ENCODE measurements at places on chromosomes 5 and 9.
A peak's percentile ranks its signal among the peaks of the same experiment; 100 is the strongest.

GRCh38 chr9:136190237-136190601, 14.7 kb downstream of the LHX3 start:
- DNase-seq, result no peak

DNA sequence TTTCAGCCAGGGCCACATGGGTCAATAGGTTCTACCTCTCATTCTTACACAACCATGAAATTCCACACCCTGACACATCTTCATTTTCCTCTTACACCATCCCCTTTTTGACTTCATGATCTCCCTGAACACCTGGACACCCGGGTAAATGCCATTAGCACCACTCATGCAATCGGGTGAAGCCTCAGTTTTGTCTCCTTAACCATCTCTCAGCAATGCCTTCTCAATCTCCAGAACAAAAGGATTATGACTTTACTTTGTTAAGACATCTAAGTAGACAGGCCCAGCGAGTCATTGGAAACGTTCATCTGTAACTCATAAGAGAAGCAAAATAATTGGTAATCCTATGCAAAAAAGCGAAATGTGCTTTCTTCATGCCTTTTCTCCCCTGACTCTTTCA, 49.9 kb downstream of the ADAMTS12 start:
- DNase-seq, result no peak

GRCh38 chr9:8649807-8650206, 850.2 kb upstream of the DMAC1 start:
- no peak for DNase-seq

DNA sequence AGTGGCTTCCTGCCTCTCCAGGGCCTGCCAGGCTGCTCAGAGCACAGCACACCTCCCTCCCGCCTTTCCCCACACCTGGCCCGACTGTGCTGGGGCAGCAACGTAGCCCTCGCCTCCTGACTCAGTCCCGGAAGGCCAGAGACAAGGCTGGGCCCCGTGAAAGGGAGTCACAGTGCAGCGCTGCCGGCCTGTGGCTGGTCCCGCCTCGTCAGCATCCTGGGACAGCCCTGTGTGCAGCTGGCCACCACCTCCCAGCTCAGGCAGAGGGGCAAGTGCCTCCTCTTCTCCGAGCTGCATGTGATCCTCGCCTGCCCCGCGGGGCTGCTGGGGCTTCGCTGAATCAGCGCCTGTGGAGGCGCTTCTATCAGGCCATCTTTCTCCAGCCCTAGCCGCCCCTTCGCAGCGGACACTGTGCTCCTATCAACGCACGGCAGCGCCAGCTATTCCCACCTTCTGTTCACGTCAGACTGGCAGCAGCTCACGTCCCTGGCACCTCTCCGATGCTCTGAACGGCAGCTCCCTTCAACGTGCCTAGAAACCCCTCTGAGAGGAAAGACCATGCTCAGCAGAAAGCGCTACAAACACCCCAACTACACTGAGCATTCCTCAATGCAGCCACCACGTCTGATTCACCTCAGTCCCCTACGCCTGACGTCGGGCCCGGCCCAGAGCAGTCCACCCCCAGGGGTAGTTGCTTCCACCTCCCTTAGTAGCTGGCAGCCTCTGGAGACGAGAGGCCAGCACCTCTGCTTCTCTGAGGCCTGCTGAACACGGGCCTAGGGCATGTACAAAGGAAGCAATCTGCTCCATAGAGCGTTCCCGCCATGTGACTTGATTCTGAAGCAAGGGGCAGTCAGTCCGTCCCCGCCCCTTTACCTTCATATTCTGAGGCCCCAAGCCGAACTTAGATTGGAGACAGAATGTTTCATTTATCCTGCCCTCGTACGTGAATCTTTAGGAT, 78.8 kb downstream of the GPR21 start:
- DNase-seq, result no peak

DNA sequence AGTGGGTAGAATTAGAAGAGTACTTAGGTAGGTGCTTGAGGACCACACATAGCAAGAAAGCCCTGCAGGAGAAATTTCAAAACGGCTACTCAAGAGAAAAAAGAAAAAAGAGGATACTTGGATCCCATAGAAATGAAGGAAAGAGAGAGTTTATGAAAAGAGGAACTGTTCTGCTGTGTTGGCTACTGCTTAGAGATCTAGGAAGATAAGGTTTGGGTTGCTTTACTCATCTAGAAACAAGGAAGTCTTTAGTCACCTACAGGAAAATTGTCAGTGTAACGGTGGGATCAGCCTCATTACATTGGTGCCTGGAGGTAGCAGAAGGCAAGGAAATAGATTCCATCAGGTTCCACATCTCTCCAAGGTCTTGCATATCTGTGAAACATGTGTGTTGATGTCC, 14.8 kb upstream of the C5orf46 start:
- DNase-seq, result no peak

DNA sequence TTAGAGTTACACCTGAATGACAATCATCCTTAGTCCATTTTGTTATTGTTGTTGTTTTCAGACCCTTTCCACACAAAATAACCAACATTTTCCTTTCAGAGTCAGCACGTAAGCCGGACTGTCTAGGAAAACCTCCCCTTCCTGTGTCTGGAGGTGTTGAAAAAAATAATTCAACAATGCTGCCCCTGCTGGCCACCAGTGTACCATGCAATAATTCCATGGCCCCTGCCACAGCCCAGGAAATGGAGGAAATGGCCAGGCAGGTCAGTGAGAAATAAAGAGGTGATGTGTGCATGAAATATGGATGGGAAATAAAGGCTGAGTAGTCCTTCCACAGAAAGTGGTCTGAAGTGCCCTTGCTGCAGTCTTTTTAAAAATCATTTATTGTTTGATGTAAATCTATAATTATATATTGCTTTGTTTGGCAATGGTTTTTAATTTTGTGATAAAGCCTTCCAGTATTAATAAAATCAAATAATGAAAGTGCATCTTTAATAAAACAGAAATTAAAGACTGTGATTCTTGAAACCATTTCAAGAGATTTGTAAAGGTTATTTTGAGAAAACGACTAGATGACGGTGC, 152.8 kb upstream of the PAPPA start:
- no peak for DNase-seq

GRCh38 chr5:60184606-60185005, 291.1 kb upstream of the PDE4D start:
- DNase-seq, result no peak

- no peak for DNase-seq
These were observed 139.7 kb downstream of the TSSK1B start for GRCh38 chr5:113295111-113295539.

- DNase-seq, result no peak
These were observed 31.4 kb upstream of the SYK start for GRCh38 chr9:90770182-90770738.

DNA sequence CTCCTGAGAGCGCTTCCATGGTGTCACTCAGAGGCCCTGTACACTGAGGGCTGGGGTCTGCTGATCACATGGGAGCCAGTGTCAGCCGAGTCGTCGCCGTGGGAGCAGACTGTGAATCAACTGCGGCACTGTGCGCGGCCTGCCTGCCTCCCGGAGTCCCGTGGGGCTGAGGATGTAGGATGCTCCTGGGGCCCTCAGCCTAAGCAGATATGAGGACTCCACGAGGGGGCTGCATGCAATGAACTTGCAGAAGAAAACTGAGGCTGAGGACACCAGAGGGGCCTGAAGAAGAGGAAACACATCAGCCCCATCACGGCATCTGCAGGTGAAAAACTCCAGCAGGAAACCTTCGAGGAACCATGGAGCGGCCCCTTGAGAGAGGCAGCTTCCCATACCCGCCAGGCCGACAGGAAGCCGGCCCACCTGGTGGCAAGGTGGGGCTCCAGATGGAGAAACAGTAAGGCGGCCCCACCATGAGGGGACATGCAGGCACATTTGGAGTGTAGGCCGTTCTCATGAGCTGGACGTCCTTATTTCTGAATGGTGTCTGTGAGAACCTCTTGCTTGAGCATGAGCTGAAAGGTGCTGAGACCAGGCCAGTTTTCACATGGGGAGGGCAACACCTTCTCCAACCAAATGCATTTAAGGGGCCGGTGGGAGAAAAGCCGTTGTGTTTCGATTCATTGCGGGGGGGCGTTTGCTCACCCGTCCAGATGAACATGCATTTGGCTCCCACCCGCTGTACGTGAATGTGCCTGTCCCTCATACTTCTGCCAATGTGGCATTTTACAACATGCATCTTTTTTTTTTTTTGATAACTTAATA, 35.2 kb upstream of the ADAMTS2 start:
- no peak for DNase-seq

DNA sequence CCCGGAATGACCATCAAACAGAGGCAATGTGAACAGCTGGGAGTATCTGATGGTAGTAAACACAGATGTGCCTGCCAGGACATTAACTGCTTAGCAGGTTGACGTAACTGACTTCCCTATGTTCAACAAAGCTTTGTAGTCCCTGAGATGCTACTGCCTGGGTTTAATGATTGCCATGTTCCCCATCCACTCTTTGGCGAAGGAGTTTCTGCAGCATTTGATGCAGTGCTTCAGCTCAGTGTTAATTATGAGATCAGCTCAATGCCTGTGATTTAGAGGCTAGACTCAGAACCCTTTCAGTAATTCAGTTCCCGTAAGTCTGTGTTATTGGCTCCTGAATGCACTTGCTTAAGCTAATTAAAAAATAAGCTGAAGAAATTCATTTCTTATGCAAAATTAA, 547.3 kb upstream of the ZNF608 start:
- no peak for DNase-seq

GRCh38 chr5:35826056-35826455, 30.6 kb upstream of the IL7R start:
- no peak for DNase-seq

DNA sequence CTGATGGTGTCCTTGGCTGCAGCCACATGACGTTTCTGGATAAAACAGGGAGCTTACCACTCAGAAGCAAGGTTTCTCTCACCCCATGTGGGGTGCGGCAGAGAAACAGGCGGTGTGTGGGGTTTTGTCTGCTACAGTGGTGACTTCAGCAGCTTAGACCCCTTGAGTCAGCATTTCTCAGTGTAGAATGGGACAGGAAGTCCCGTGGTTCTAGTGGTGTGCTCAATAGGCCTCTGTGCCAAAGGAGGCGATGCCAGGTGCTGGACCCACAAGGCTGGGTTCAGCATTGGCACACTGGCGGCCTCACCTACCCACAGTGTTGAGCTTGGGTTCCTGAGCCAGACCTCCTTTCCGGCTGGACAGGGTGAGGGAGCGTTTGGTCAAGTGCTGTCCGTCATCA, 125.2 kb upstream of the SMIM23 start:
- DNase-seq, result no peak

GRCh38 chr5:75466006-75466716, 45.3 kb downstream of the CERT1 start:
- no peak for DNase-seq

GRCh38 chr5:78509884-78510769, 138.4 kb downstream of the LHFPL2 start:
- peak; percentile 75 for DNase-seq

DNA sequence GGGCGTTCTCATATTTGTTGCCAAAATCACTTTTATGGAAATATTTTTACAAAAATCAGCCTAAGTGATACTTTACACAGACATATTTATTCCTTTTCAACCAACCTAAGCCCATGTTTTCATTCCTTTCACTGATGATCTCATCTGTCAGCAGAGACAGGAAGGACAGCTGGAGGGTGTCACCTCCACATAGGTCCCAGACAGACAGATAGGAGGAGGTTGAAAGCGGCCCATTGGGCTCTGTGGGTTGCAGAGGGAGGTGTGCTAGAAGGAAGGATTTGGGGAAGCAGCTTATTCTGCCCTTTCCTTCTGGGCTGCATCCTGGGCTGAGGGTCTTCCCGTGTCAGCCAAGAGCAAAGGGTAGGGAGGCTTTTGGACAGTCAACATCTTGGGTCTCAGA, 26.0 kb upstream of the SEMA4D start:
- peak; percentile 47 for DNase-seq

GRCh38 chr5:100232736-100233135, 302.4 kb upstream of the FAM174A start:
- no peak for DNase-seq

DNA sequence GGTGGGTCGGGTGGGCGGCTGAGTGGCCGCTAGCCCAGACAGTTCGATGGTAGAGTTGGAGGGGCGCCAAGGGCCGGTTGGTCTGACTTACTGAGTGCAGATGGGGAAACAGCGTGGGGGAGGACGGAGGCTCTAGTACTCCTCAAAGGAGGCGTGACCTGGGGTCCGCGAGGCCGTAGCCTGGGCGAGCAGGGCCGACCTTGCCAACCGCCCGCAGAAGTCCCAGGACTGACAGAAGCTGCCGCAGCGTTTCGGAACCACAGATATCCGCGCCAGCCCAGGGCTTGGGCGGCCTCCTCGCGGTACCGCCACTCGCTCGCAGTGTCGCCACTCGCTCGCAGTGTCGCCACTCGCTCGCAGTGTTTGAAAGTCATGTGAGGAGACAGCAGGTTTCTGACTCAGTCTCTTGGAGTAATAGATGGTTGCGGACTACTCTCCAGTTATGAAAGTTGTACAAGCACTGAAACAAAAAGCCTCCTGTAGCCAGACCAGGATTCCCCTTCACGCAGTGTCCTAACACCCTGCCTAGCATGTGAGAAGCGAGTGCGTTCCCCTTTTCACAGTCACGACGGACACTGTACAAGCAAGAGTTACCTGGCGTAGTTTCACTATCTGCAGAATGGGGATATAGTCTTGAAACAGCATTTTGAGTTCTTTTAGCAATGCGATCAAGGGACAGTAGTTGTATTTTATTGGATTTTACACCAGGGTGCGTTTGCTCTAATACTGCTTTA, 674 bp downstream of the TMEM38B start:
- DNase-seq, result peak; percentile 45

DNA sequence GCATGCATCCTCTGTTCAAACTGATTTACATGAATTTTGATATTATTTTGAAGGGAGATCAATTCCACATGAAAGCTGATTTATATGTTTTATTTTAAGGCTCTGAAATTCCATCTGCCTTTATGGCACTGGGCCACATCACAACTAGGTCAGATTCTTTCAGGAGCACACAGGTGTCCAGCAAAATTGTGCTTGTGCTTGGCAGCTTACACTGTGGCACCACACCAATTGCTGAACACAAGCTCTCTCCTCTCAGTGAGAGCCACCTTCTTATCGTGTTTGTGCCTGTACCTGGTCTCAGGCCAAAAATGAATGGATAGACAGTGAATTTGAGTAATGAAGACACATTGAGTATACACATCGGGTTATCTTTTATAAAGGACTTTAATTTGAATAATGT, 200.4 kb downstream of the CDH10 start:
- DNase-seq, result no peak

DNA sequence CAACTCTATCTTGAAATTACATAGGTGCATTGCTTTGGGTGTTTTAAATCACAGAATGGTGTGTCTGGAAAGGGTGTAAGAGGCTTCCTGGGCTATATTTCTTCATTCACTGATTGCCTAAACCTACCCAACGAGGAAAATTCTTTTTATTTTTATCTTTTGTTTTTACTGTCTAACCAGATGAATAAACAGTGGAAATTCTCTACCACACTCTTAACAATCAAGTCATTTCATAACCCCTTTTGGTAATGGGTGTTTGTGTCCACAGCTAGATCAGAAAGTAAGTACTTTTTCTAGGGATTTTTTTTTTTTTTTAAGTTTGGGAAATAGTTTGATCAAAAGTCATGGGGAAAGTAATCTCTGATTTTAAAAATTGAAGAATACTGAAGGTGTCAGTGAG, 27.6 kb upstream of the C5orf47 start:
- no peak for DNase-seq

DNA sequence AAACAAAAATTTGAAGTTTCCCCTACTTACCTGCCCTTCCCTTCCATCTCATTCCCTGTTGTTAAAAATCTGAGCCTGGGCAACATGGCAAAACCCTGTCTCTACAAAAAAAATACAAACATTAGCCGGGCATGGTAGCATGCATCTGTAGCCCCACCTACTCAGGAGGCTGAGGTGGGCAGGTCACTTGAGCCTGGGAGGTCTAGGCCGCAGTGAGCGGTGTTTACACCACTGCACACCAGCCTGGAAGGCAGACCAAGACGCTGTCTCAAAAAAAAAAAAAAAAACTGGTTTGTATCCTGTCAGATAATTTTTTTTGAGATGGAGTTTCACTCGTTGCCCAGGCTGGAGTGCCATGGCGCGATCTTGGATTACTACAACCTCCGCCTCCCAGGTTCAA, 16.3 kb upstream of the REEP5 start:
- DNase-seq, result no peak
